Activated gamma-delta T cell treated with Interleukin-2 at 50 U/mL for 16 hours (primary cell): ENCODE measurements at places on chromosomes 12 and 14.

DNA sequence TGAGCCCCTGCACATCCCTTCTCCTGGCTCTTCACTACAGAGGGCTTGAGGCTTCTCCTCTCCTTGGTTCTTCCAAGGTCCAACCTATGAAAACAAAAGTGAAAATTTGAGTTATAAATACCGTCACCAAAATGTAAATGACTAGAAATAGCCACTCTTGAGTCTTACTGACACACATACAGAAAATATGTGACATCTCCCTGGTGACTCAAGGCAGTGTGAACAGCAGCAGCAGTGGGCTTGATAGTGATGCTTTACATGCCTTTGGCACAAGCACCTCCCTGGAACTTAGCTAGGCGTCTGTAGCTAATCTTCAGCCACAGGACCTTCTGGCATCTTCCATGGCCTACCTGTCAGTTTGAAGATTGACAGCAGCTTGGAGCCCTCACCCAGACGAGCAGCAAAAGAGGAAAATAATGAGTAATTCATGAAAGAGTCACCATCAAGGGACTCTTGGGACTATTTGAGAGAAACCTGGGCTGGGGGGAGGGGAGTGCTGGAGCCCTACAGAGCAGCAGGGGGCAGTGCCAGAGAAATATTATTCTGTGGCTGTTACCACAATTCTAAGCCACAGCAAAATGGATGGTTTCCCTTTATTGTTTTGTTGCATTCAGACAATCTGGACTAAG lies 158.0 kb downstream of the KCNK10 start:
- DNase-seq = no peak

DNA sequence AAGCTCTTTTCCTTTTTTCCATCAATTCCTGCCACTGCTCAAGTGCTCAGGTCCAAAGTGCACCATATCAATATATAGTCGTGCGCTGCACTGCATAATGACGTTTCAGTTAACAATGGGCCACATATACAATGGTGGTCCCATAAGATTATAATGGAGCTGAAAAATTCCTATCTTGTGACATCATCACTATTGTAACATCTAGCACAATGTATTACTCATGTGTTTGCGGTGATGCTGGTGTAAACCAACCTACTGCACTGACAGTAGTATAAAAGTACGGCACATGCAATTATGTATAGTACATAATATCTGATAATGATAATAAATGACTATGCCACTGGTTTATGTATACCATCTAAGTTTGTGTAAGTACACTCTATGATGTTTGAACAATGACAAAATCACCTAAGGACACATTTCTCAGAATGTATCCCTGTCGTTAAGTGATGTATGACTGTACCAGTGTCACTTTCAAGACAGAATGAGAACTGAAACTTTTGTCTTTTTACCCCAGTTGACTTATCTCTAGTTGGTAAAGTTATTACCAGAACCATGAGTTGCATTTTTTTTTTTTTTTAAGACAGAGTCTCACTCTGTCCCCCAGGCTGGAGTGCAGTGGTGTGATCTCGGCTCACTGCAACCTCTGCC lies 53.7 kb upstream of the INSM2 start:
- no peak for DNase-seq

GRCh38 chr12:65825183-65825506 lies 862 bp downstream of the HMGA2 start:
- no peak for DNase-seq

DNA sequence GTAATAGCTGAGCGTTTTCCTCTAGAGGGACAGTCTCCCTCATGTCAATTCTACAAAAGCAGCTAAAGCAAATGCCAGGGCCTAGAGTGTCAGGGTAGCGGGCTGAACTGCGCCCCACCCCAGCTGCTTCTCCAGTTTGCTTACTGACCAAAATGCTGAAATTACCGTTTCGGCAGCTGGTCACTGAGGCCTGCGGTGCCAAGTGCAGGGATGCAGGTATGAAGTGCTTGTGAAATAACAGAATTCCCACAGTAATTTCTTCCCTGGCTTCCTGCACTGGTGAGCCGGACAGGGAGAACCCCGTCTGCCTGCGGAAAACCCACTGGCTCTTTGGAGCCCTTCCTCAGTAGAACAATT lies 19.1 kb downstream of the PSMC1 start:
- no peak for DNase-seq

DNA sequence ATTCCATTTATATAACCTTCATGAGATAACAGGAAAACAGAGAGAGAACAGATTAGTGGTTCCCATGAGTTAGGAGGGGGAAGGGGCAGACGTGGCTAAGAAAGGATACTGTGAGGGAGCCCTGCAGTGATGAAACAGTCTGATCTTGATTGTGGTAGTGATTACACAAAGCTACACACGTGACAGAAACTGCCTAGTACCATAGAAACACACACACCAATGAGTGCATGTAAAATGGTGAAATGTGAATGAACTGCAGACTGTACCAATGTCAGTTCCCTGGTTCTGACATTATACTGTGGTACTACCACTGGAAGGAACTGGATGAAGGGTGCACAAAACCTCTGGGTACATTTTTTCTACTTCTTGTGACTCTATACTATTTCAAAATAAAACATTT lies 36.9 kb downstream of the NRDE2 start:
- DNase-seq = no peak

GRCh38 chr14:38611928-38612327 lies 356.0 kb upstream of the CLEC14A start:
- no peak for DNase-seq

DNA sequence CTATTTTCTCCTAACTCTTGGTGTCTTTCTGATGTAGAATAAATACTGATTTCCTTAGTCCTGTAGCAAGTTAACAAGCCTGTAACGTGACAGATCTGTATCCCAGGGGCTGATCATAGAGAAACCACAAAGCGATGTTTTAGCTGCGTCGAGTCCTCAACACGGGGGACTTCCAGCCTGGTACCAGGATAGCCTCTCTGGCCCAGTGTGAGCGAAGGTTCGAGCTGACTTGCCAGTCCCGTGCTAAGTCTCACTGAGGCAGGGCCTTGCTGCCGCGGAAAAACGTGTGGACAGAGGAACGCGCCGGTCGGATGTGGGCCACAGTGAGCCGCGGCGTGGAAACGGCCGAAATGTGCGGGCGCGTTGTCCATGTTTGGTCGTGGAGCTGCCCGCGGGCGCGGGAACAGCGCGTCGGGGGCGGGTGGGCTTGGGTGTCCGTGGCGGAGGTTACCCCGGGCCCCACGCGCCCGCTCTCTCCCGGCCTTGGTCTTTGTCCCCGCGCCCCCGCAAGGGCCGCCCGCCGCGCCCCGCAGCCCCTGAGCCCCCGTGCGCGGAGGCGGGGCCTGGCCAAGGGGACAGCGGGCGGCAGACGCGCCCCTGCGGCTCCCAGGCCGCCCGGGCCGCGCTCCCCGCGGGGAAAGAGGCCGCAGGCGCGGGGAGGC lies 531 bp upstream of the EML1 start:
- DNase-seq = no peak

- DNase-seq = no peak
Measured at GRCh38 chr12:15364221-15365160, 42.2 kb downstream of the PTPRO start.

DNA sequence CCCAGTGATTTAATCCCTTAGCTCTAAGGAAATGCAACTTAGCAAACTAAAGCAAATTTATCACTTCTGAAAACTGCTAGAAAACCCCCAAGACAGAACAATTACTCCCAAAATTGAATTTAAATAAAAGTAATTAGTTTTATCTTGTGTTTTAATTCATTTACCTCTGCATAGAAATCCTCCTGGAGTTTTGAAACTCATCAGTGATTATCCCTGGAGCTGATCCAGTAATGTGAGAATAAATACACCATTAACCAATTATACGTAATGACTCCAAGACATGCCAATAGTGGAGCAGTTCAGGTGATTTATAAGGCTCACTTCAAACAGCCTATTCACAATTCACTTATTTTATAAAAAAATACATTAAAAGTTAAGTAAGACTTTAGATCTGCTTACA lies 855.3 kb upstream of the FLRT2 start:
- DNase-seq = no peak

DNA sequence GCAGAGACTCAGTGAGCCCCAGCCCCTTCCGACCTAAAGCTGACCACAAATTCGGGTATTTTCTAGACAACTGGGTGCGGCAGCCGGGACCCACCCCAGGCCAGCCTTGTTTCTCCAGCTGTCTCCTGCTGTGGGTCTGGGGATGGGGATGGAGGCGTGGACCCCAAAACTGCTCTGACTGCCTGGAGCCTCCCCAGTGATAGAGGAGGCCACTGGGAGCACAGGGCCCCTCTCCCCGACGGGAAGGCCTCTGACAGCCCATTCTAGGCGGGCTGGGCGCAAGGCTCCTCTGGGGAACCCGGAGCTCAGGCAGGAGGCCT lies 38.2 kb upstream of the TDRD9 start:
- no peak for DNase-seq

DNA sequence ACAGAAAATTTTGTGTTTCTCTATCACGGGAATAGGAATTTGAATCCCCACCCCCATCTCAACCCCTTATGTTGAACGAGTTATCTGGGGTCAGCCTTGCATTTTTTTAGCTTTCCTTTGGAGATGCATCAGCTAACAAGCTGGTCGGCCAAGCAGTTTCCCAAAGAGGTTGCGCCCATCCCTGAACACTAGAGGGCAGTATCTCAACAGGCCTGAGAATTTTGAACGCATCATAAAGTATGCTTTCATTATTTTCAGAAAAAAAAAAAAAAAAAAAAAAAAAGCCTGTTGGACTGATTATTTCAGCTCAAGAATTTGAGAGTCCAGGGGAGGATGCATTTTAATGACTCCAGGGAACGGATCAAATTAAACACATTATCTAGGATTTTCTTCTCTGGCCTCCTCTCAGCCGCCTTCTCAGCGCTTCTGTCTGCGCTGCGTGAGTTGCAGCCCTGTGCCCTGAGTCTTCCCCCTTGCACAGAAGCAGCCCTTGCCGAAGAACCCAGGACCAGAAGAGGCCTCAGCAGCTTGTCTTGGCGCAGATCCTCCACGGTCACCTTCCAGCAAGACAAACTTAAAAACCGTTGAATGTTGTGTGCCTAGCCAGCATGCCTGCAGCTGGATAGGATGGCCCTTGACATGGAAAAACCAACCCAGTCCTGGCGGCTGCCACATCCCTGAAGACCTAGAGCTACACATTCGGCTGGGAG lies 76.6 kb upstream of the GZMB start:
- DNase-seq = peak; percentile 53

- DNase-seq = no peak
Measured at GRCh38 chr12:105393587-105393986, 63.1 kb downstream of the C12orf75 start.

DNA sequence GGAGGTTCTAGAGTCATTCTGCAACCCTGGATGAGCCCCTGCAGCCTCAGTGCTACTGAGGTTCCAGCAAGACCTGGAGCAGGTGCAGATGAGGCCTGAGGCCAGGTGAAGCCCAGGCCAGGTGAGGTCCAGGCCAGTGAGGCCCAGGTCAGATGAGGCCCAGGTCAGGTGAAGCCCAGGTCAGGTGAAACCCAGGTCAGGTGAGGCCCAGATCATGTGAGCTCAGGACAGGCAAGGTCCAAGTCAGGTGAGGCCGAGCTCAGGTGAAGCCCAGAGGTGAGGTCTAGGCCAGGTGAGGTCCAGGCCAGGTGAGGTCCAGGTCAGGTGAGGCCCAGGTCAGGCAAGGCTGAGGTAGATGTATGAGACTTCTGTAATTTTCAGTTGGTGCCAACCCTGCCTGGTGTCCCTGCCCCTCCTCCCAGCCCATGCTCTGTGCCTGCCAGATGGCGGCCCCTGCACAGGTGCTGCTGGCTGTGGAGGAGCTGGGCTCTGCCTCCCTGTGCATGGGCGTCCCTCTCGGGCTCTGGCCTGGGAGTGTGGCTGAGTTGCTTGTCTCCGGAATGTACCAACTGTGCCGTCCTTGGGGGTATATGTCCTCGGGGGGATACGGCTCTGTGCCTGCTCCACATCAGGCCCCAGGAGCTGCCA lies 388.5 kb downstream of the TMEM121 start:
- no peak for DNase-seq

GRCh38 chr12:68455691-68456345 lies 123.7 kb upstream of the MDM1 start:
- DNase-seq = peak; percentile 13

GRCh38 chr12:30603129-30603528 lies 92.5 kb downstream of the IPO8 start:
- DNase-seq = no peak

- no peak for DNase-seq
Measured at GRCh38 chr14:56036353-56036752, 81.9 kb upstream of the PELI2 start.

GRCh38 chr12:132480623-132481132 lies 9.3 kb upstream of the FBRSL1 start:
- no peak for DNase-seq

- no peak for DNase-seq
Measured at GRCh38 chr12:95848575-95849388, 10.0 kb upstream of the SNRPF start.

- DNase-seq = no peak
Measured at GRCh38 chr14:60350366-60350720, 101.3 kb downstream of the PPM1A start.

DNA sequence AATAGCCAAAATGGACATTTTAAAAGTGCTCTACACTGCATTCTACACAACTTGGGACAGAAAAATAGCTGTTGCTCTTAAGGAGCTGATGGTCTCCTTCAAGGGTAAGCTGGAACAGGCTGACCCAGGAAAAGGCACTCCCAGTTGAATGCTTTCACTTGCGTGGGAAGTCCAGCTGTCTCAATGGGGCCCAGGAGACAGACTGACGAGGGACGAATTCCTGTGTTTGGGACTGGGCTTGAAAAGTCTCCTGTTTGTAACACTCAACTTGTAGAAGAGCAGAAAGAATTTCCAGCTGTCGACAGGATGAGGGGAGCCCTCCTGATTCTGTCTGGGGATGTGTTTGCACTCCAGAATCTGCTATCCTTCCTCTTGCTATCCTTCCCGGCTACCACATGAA lies 180.8 kb downstream of the ZFP36L1 start:
- no peak for DNase-seq

- no peak for DNase-seq
Measured at GRCh38 chr14:42420071-42420470, 813.4 kb downstream of the LRFN5 start.

DNA sequence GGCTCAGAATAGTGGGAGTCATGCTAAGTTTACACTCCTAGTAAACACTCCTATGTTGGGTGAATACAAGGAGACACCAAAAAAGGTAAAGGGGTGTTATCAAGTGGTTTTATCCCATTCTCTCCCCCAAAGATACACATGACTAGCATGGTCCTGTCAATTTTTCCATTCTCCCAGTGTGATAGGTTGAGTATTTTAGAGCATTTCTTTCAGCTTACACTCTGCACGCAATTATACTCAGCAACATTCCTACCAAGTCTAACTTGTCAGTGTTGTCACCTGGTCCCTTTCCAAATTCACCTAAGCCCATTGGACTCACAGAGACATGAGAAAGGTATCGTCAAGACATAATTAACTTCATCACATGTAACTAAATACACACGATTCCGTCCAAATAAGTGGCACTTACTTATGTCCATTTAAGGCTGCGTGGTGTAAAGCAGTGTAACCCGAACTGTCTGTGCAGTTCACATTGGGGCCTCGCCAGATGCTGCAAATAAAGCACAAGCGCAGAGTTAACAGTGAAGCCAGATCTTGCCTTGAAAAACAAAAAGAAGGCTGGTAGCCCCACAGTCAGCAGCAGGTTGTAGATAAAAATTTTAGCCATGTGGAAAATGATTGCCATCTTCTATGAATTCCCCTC lies 159.7 kb downstream of the ANKS1B start:
- no peak for DNase-seq
